Hematopoietic multipotent progenitor cell treated with erythropoietin and hydrocortisone succinate and interleukin-3 and kit ligand, for 17 days (in vitro differentiated cells): ENCODE measurements at places on chromosomes 4 and X.

DNA sequence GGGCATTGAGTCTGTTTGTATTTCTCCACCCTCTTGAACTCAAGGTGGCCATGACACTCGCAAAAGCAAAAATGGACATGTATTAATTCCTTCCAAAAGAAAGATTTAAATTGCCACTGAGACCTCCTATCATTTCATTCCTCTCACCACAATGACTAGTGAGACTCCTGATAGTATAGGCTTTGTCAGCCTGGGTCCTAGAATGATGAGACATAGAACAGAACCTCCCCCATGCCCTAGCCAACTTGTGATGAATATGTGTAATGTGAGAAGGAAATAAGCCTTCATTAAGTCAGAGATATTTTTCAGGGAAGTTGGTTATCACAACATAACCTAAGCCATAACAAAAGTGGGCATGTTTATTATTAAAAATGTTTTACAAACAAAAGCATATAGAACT is 62.5 kb downstream of the ASB9 start:
- DNase-seq = no peak

- no peak for DNase-seq
Observed at GRCh38 chrX:116276261-116276660, 105.7 kb downstream of the AGTR2 start.

DNA sequence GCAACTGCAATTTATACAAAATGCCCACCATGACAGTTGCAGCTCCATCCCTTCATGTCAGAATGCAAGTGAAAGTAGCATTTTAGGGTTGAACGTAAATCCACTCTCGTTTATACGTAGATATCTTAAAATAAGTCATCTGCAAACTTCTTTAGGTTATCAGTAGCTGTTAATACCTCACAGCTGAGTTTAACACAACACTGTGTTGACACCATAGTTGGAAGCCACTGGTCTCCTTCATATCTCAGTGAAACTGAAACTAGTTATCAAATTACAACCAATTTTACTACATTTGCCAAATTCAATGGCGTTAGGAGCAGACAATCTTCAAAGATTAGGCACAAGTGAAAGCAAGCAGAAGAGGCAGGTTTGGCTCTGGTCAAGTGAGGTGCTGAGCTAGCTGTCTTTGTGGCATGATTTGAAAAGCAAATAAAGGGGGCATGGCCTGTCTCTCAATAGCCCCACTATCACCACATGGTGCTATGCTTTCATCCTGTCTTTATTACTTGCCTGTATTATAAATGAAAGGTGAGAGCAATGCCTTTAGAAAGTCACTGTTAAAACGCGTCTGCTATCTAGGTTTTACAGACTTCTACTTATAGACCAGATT is 12.3 kb downstream of the PPP3CA start:
- no peak for DNase-seq

DNA sequence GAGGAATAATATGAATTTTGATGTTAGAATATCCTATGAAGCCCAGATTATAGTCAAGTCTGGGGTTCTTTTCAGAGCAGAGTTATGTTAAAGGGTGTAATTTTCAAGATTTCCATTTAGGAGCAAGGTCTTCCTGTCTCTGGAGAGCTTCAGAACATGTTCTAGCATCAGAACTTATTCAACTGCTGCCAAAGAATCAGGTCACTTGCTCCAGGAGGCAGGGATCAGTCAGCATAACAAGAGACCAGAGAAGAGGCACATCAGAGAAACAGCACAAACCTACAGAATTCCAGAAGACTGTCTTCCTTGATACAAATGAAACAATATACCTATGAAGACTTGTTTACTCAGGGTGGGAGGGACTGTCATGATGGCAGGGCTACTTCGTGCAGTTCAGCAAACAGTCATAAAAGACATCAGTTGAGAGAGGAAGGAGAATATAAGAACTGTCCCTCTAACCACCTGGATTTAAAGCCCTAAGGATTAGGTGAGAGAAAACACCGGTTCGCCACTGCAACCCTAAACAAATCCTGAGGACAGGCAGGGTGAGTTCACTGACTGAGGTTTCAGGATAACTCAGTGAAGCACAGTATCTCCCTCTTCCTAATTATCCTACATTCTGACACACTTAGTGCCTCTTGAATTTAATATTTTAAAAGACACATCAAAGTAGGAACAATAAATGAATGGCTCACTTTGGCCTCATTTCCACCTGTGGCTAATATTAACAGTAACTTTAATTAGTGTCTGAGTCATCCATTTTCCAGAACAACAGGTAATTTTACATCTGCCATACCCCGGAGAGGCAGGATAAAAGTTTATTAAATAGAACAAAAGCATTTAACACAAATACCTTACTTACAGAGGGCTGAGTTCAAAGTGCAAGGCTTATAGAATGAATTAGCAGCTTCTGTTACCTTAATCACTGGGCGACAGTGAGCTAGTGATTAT is 93.0 kb downstream of the HDAC8 start:
- DNase-seq = no peak

GRCh38 chr4:114684462-114684861 is 85.9 kb downstream of the UGT8 start:
- no peak for DNase-seq

DNA sequence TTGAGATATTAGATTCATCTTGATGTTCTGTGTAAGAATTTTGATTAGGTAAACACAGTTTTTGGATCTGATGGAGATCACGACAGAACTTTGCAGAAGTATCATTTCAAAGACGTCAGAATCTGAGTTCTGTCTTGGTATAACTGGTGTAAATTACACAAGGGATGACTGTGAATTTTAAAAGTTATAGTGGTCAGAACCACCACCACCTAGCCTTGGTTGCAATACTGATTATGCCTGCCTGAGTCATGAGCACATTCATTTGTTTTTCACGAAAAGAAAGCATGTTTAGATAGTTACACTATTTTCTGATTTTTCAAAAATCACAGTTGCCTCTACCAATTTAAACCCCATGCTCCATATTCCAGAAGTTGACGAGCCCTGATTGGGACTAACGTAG is 54.8 kb downstream of the ZFX start:
- no peak for DNase-seq

DNA sequence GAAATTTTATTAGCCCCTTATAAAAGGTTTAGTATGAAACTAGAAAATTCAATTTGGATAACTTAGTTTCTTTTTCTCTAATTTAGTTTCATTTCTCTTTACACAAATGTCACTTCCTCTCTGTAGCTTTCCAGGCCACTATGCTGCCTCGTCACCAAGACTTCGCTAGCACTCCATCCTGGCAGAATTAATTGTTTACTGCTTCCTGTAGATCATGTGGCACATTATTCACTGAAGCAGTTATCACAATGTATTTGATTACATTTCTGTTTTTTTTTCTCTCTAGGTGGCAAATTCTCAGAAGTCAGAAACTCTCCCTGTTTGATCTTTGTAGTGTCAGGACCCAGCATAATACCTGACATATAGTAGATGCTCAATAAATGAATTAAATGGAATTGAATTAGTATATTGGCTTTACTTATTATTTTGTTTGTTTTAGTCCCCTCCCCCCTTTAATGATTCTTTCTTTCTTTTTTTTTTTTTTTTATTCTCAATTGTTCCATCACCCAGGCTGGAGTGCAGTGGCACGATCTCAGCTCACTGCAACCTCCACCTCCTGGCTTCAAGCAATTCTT is 9.3 kb upstream of the SAT1 start:
- DNase-seq = no peak

DNA sequence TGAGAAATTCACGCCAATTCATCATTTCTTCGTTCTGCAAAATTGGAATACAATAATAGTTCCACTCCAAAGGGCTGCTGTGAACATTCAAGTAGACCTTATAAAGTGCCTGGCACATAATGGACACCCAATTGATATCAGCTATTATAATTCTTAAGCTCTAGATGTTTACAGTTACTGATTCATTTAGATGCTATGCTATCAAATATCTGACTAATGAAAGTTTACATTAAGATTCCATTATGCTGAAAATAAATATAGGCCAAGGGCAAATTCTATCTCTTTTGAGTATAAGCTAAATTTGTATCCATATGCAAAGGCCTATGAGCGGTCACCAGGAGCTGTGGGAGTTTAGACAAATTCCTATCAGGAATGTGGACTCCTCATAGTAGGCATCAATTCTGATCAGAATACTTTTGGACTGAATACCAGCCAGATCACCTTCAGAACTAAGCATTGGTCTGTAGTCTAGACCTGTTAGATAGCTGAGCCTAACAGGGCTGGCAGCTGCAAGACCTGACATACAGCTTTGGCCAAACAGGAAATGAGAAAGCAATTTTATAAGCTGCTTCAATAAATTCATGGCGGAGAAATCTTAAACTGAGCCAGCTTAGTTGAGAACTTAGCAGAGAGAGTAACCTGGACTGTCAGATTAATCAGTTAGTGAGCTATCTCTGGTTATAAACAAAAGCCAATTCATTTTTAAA is 384.3 kb upstream of the ACTRT1 start:
- no peak for DNase-seq

DNA sequence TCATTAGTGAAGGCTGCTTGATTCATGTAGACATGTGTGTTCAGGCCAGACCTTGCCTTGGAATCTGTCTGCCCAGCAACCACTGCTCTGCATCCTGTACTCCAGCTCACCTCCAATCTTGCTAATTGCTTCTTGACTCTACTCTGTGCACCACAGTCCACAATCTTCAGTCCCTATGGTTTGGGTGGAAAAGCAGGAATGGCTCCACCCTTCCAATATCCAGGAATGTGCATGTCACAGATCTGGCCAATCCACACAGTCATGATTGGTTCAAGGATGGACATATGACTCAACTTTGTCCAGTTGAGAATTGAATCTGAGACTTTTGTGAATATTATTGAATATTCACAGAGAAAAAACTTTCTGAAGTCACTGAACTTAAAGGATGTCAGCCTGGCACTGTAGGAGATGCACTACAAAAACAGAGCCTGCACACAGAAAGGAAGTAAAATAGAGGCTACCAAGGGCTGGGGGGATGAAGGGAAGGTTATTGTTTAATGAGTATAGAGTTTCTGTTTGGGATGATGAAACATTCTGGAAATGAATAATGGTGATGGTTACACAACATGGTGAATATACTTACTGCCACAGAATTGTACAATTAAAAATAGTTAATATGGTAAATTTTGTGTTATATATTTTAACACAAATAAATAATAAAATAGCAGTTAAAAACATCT is 161.3 kb upstream of the USP38 start:
- DNase-seq = no peak

- DNase-seq = no peak
Observed at GRCh38 chrX:121823406-121823805, 776.0 kb downstream of the GLUD2 start.

- DNase-seq = no peak
Observed at GRCh38 chr4:83885256-83886182, 349.6 kb downstream of the GPAT3 start.

- no peak for DNase-seq
Observed at GRCh38 chr4:137967480-137968190, 274.5 kb downstream of the SLC7A11 start.

DNA sequence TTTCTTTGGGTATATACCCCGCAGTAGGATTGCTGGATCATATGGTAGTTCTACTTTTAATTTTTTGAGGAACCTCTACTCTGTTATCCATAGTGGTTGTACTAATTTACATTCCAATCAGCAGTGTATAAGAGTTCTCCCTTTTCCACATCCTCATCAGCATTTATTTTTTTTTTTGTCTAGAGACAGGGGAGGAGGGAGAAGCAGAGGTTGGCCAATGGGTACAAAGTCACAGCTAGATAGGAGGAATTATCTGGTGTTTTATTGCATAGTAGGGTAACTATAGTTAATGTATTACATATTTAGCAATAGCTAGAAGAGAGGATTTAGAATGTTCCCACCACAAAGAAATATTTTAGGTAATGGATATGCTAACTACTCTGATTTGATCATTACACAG is 107.4 kb downstream of the TSPAN7 start:
- no peak for DNase-seq

- DNase-seq = peak; percentile 42
Observed at GRCh38 chrX:150362599-150363481, at the start of gene MAMLD1. MAMLD1 (plus strand) TSS chrX:150363317; CDS start chrX:150445517, 82,200 bp downstream.

GRCh38 chrX:44035571-44035970 is 62.4 kb upstream of the NDP start:
- no peak for DNase-seq

GRCh38 chr4:83138946-83139345 is 24.4 kb upstream of the PLAC8 start:
- no peak for DNase-seq

GRCh38 chr4:139779691-139780090 is 114.1 kb downstream of the MGST2 start:
- DNase-seq = no peak

DNA sequence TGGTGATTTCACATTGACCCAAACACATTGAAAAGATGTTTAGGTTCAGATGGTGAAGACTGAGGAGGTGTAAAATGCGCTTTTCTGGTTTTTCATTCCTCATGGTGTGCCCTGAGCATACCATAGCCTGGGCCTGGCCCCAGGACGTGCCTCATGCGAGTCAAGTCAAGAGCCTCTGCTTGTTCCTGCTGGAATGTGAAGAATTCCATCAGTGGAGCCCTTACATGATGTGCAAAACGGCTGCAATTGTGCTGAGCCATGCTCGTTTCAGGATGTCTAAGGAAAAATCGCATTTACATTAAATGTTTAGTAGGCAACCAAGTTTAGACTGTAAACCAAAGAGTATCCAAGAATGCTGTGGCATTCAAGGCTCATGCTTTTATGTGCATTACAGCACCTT is 34.9 kb downstream of the GYG2 start:
- DNase-seq = no peak

- peak; percentile 33 for DNase-seq
Observed at GRCh38 chr4:48109413-48110263, 24.4 kb downstream of the TXK start.

DNA sequence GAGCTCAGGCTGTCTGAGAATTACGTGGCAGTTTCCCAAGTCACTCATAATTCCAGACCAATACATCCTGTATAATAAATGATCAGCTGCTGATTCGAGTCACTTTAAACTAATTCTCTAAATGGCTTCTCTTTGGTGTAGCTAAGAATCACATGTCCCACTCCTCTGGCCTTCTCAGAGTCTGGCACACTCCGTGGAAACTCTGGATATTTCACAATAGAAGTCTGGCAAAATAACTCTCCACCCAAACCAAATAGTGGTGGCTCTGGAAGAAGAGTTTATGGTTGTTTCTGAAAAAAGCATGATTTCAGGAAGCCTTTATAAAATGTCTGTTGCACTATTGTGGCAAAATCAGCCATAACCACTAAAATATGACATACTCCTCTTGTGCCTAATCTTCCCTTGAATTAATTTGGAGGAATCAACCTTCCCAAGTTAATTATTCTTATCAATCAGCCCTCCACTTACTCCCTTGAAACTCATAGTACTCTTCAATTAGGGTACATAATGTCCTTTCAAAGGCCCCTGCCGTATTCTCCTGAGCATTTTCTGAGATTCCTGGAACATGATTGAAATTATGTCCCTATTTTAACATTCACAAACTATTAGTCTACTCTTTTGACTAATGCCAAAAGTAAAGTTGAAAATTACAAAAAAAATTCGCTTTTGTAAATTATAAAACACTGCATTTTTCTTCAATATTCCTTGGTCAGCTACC is 991.6 kb downstream of the FAT4 start:
- DNase-seq = no peak

GRCh38 chr4:76614589-76614988 is 179.6 kb downstream of the SHROOM3 start:
- no peak for DNase-seq

GRCh38 chrX:39484159-39485068 is 613.3 kb downstream of the BCOR start:
- DNase-seq = peak; percentile 54
